Karpas-422 (cell line): ENCODE measurements at places on chromosomes 11 and 22.

GRCh38 chr11:13680501-13681264 is 12.2 kb downstream of the FAR1 start:
- peak; percentile 57 for DNase-seq

DNA sequence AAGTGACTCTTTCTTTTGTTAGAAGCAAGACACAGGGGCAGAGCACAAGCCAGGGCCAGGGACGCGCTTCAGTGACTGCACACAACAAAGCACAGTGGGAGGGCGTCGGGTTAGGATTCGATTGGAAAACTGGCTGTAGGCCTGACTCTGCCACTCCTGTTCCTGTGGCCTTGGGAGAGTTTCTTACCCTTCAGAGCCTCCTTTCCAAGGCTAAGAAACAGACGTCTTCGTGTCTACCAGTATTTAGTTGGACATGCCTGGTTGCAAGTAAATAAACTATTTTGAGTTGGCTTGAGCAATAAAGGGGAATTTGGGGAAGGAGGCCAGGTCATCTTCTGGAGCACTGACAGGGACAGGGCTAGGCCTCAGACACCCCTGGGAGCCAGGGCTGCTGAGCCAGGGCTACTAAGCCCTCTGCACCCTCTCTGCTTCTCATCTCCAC is 549.1 kb downstream of the INSC start:
- DNase-seq, result no peak

DNA sequence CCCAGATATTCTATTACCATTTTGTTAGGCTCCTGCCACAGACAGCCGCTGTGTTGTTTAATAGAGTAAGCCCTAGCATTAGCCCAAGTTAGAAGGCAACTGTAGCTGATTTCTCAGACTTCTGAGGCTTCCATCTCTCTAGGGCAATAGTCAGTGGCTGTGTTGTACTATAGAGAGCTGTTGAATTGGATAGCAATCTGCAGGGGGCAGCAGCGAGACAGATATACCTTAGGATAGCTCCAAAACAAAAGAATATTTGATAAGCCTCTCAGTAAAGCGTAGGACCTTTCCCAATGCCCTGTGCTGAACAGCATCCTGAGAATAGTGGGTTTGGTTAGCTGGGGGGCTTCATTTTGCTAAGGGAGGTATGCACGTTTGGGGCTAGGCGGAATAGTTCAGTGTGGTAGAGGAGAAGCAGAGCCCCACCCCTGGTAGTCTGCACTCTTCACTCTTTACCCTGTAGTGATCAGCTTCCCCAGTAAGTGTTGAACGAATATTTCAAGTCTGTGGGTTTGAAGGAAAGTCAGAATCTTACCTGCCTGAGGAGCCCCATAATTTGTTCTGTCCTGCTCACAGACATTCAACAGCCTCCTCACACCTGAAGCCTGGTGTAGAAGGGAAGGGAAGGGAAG is 515.1 kb downstream of the INSC start:
- peak; percentile 70 for DNase-seq

DNA sequence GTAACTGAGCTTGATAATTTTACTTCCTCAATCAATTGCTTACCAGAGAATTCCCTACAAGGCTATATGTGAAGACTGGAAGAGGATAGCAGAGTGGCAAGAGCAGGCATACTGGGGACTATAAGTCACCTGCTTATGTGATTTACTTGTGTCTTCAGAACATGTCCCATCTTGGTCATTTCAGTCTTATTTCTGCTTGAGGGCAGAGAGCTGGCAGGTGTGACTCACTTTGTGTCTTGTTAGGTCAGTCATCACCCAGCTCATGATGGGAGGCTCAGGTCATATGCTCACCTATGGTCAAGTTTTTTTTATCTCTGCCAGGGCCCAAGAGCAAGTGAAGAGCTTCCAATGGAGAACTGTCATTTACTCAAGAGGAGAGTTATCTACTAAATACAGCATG is 6.2 kb downstream of the SRSF8 start:
- DNase-seq, result no peak

DNA sequence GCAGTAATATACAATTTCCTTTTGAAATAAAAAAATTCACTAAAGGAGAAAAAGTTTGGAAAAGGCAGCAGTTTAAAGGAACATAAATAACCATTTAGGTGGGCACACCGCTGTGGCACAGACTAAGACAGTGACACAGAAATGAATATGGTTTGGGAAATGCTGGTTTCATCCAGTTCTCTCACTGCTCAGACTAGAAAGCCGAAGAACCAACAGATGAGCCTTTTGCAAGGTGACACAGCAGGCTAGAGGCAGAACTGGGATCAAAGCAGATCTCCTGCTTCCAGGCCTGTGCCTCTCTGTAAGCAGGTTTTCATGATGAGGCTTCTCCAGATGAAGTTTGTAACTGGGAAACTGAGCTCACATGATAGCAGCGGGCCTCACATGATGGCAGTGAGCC is 380.0 kb upstream of the NARS2 start:
- no peak for DNase-seq

DNA sequence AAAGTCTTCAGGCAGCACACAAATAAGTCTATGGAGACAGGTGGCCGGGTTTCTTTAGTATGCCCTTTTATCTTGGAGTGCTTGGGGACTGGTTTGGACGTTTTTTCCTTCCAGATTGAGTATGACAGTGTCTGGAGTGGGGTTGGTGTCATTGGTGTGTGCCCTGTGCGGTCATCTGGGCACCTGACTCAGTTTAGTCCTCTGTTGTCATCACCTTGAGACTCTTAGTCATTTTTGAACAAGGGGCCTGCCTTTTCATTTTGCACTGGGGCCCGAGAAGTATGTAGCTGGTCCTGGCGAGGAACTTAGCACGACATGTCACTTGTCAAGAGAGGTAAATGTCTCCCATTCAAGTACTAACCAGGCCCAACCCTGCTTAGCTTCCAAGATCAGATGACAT is 27.2 kb upstream of the MYO18B start:
- DNase-seq, result no peak

DNA sequence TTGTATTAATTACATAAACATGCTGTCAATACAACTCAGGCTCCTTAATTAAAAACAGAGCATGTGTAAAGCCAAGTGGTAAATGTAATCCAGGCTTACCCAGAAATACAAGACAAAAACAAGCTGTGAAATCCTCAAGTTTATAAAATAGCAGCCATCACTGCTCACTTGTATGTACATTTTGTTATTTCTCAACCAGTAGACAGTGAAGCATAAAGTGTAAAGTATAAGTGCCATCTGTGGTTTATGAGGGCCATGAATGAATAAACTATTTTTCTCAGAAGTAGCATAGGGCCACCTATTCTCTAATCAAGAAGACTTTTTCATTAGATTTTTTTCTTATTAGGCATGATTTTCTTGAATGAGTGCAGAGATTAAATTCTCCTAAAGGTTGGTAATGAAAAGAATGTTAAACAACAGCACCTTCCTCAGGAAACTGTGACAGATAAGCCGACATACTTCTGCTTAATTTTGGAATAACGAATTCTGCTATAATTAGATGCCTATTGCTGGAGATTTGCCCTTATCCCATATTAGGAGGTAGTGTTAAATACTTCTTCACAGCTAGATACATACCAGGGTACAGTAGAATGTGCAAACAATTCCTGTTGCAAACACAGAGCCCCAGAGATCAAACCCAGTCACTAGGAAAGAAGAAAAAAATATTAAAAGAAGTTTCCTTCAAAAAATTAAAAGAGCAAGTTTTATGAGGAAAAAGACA is 13.0 kb downstream of the SLC5A12 start:
- DNase-seq, result no peak

DNA sequence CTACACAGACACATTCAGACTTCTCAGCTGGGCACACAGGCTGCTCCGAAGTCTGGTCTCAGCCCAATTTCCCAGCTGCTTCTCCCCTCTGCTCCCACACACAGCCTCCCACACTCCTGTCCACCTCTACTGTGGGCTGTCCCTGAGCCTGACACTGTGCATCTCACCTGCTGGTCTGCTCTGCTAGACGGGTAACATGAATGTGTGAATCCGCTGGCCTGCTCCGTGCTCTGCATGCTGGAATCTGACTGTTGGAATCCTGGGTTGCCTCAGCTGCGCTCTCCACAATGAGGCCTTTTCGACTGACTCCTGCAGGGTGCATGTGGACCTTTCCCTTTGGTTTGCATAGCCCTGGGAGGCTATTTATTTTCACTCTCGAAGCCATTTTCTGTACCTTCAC is 489.5 kb upstream of the B3GAT1 start:
- DNase-seq, result no peak

DNA sequence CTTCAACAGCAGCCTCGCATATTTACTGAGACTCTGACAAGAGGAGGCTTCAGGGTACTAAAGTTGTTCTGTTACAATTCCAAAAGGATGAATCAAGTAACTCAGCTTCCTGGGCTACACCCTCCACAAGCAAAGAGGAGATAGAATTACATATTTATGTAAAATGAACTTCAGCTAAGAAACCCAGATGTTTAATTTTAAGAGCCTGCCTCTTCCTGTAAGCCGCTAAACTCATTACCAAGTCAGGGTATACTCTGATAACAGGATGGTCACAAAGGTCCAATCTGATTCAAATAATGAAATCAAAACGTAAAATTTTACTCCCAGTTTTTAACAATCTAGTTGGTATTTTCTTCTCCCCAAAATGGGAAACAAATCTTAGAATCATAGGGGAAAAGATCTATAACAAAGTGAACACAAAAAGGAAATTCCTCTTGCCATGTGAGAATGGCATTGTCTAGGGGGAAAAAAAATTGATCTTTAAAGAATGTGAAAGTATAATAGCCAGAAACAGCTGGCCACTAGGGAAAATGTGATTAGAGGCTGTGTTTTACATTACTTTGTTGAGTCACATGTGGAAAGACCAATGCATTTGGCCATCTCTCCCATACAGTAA is 30.9 kb downstream of the CHEK2 start:
- no peak for DNase-seq

DNA sequence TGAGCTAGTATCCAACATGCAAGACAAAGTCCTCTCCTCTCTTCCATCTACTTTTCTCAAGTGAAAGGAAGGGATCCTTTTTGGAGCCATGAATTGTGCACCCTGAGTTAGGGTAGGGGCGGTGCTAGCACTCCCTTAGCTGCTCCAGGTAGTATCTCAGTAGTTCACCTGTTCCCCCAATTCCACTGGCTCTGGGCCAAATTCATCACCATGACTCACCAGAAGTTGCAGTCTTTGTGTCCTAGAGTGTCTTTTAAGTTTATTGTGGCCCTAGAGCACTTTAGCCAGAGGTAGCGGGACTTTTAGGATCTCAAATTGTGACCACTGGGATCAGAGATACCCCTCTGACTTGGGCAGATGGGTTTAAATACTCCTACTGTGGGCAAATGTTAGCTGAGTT is 398.6 kb upstream of the ANO5 start:
- no peak for DNase-seq

DNA sequence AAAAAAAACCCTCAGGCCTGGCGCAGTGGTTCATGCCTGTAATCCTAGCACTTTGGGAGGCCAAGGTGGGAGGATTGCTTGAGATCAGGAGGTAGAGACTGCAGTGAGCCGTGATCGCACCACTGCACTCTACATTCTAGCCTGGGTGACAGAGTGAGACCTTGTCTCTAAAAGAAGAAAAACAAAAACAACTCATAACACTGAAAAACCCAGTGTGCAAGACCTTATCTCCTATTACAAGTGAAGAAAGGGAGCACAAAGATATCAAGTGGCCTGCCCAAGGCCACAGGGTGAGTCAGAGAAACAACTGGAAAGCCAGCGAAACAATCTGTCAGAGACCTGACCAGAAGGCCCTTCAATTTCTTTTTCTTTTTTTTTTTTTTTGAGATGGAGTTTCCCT is 2.5 kb downstream of the TXN2 start:
- DNase-seq, result no peak

DNA sequence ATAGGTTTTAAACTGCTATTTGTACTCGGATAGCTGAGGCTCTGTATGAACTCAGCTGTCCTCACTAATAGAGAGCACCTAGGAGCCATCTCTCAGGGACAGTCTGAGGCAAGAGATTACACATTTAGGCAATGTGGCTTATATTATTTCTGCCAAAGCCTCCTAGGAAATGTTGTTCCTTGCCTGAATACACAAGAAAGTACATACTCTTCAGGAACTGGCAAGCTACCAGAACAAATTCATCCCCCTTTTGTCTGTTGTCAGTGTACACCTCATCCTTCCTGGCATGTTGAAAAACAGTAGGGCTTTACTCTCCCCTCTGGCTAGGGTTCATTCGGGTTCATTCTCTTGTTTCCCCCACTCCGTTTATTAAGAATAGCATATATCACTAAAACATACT is 615.9 kb upstream of the FAT3 start:
- no peak for DNase-seq

GRCh38 chr11:64021757-64022093 is 14.0 kb upstream of the FLRT1 start:
- no peak for DNase-seq

- peak; percentile 66 for DNase-seq
These were observed 90.0 kb downstream of the BCR start for GRCh38 chr22:23270212-23270733.

- DNase-seq, result no peak
These were observed 31.5 kb upstream of the SCGB1A1 start for GRCh38 chr11:62387381-62387780.

GRCh38 chr11:83656796-83657330 is 370.7 kb upstream of the CCDC90B start:
- DNase-seq, result no peak

- DNase-seq, result no peak
These were observed 23.0 kb downstream of the OTOG start for GRCh38 chr11:17570034-17570433.

- no peak for DNase-seq
These were observed 172.4 kb upstream of the PITPNB start for GRCh38 chr22:28091486-28091885.

- no peak for DNase-seq
These were observed 52.5 kb downstream of the RELT start for GRCh38 chr11:73428699-73429098.

DNA sequence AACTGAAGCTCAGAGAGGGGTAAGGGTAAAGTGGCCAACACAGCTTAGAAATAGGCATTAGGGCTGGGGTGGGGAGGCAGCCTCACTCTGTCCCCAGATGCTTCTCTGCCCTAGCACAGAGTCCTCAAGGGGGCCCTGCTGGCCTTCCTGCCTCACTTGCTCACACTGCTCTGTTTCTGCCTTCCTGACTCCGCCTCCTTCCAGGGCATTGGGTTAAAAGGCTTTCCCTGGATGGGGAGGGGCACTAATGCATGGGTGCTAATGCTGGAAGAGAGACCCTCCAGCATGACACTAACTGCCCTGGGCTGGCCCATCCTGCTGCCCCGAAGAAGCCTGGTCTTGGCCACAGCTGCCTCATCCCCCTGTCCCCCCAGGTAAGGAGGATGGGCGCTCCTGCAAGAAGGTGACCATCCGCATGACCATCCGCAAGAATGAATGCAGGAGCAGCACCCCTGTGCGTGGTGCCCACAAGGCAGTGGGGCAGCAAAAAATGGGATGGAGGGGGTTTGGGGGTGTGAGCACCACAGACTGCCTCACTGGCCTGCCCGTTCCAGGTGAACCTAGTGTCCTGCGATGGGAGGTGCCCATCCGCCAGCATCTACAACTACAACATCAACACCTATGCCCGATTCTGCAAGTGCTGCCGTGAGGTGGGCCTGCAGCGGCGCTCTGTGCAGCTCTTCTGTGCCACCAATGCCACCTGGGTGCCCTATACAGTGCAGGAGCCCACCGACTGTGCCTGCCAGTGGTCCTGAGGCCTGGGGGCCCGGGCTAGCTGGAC is 74.0 kb upstream of the MYOD1 start:
- peak; percentile 27 for DNase-seq

GRCh38 chr11:13076961-13077360 is 67.8 kb downstream of the RASSF10 start:
- DNase-seq, result no peak

- DNase-seq, result no peak
These were observed 43.3 kb upstream of the MMP7 start for GRCh38 chr11:102573851-102574250.

GRCh38 chr11:111908639-111909305 is 2.8 kb downstream of the CRYAB start:
- DNase-seq, result no peak

GRCh38 chr11:72102946-72103753 is at the start of gene LAMTOR1:
LAMTOR1 (minus strand) TSS chr11:72103297; CDS start chr11:72103224, 73 bp downstream.
- peak; percentile 99 for DNase-seq
